Forelimb muscle (tissue), 1 donor: ENCODE measurements at places on chromosomes 3 and 15.

GRCh38 chr3:106338582-106339214 lies 469.9 kb upstream of the CBLB start:
- DNase-seq, result no peak

DNA sequence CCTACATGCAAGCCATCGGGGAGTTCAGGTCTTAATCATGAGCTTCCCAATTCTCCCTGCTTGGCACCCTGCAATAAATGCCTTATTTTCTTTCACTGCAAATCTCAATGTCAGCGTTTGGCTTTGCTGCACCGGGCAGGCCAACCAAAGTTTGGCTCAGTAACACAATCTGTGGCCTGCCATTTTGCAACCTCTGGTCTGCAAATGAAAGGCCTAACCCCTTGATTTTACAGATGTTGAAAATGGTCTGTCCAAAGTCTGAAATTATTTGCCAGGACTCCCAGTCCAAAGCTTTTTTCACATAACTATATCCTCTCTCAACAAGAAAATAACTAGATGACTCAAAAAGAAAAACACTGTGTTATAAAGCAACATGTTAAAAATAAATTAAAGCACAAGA lies 34.0 kb upstream of the LEKR1 start:
- DNase-seq, result no peak

DNA sequence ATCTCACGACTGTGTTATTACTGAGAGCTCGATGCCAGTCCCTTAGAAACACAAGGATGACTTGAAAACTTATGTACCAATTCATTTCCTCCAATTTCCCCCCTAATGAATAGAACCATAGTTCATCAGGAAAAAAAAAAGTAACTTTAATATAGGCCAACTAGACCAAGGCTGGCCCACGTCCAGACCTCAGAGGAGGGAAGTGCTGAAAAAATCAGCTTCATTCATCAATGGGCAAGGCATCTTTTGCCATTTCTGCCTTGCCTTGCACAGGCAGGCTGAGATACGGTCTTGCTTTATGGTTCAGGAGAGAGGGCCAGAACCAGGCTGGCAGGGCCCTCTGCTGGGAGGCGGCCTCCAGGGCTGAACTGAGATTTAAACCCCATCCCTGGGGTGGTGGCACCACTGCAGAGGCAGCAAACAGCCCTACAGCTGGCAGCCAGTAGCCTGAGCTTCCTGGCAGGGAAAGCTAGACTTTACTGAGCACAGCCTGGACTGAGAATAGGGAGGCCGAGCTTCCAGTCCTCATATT lies 104.1 kb upstream of the TNFAIP8L3 start:
- DNase-seq, result no peak

DNA sequence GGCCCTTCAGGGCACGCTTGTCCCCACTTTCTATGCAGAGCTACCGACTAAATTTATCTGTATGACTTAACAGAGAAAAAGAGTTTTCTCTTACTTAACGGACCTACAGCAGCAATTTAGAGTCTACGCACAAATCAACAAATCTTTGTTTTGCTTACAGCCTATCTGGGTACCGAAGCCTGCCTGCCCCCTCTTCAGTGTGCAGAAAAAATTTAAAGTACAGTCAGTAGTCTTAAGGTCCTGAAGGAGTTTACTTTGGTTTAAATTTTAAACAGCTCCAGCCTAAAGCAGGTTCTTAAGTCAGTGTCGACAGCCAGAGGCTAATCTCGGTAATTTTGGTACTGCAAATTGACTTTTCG lies 570 bp downstream of the SACM1L start:
- no peak for DNase-seq

DNA sequence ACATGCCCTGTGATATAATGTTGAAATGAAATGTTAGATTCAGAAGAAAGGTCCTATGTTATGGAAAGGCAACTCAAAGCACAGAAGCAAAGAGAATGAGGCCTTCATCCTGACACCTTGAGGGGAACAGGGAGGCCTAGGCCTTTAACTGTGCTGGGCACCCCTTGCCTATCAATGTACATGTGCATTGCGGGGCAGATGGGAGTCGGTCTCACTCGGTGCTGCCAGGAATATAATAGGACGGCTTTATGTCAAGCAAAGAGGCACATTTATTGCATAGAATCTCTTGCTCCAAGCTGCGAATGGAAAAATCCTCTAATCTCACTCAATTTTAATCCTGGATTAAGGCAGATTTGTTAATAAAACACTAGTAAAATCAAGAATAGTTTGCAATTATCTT lies 301.0 kb upstream of the SOX14 start:
- no peak for DNase-seq

- DNase-seq, result no peak
Measured at GRCh38 chr3:88090681-88091080, 31.6 kb downstream of the ZNF654 start.

GRCh38 chr3:15399970-15400369 lies 27.4 kb downstream of the METTL6 start:
- DNase-seq, result no peak

DNA sequence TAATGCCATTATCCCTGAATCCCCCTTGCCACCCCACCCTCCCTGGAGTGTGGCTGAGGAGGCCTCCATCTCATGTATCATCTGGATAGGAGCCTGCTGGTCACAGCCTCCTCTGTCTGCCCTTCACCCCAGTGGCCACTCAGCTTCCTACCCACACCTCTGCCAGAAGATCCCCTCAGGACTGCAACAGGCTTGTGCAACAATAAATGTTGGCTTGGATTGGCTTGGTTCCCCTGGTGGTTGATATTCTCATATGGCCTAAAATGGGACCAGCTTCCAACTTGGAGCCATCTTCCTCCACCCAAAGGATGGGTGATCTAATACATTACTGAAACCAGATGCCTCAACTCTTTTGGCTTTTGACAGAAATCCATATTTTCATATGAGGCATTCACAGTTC lies 34.9 kb downstream of the VIPR1 start:
- DNase-seq, result no peak

DNA sequence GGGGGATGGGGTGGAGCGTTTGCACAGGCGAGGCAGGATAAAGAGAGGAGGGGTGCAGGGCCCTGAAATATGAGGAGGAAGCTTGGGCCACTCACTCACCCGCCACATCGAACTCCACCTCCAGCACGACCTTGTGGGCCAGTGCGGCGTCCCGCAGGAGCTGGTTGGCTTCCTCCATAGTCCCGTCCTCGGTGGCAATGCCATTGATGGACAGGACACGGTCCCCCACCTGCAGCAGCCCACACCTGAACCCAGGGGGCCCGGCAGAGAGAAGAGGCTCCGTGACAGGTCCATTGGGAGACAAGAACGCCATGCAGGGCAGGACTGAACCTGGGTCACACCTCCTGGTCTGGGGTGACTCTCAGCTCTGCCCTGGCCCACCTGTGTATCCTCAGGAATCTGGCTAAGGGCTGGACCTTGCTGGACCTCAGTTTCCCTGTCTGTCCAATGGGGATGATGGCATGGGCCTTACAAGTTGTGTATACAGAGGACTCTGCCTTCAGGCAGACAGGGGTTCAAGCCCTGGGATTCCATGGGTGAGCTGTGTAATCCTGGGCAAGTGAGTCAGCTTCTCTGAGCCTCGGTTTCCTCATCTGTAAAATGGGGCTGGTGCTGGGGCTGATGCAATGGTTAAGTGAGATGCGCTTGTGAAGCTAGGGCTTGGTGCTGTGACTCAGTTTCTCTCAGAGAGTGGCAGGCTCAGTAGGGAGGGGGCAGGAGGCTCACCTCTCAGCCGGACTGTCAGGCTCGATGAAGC lies 26.4 kb downstream of the GRIP2 start:
- no peak for DNase-seq

- no peak for DNase-seq
Measured at GRCh38 chr3:156217674-156218352, 97.4 kb downstream of the KCNAB1 start.

DNA sequence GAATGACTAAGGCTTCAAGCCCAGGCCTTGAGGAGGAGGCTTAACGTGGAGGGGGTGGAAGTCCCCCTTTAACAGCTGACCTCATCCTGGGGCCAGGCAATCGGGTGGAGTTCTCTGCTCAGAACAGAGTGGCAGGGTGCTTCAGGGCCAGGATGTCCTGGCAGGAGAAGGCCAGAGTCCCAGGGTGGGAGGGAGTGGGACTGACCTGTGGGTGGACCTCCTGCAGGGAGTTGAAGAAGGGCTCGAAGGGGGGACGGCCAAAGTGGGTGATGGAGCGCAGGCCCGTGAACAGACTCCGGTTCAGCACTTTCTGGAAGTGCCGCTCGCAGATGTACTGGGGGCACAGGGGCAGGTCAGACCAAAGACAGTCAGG lies 19.6 kb downstream of the DUOX2 start:
- DNase-seq, result no peak

DNA sequence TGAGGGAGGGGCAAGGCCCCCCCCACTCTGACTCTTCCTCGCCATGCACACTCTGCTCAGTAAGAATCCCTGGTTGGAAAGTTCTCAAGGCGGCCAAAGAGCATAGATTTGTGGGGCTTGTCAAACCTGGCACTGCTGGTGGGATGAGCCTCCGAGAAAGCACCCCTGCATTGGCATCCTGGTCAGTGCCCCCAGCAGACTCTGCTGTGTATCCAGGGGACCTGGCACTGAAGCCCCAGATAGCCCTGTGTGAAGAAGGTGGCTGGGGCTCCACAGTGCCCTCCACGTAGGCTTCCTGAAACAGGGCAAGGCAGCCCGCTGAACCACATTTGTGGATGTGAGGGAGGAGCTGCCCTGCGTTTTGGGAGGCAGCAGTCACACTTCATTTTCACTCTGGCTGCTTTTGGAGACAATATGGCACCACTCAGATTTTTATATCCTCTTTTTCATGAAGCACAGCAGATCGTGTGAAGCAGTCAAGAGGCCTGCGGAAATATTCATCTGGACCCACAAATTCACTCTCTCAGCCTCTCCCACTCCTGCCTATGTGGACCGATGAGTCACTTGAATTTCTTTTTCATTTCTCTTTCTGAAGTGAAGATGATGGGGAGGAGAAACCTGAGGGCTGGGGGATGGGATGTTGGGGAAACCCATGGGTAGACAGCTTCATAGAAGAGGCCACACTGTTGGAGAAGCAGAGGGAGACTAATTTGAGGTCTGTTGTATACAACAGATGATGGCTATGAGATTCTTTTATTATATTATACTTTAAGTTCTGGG lies 88.7 kb upstream of the BCL6 start:
- DNase-seq, result no peak

DNA sequence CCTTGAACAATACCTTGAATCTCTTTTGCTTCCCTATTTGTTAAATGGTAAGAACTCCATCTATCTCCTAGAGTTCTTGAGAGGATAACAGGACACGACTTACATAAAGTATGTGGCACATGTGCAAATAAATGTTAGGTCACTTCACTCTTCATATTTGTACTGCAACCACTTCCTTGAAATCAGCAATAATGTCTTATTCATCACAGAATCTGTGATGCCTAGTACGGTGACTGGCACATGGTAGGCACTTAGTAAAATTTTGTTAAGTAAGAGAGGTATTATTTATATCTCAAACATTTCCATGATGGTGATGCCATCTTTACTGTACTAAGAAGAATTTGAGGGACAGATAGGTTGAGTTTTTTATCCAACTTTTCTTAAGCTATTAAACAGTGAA lies 14.3 kb downstream of the CD47 start:
- DNase-seq, result no peak

DNA sequence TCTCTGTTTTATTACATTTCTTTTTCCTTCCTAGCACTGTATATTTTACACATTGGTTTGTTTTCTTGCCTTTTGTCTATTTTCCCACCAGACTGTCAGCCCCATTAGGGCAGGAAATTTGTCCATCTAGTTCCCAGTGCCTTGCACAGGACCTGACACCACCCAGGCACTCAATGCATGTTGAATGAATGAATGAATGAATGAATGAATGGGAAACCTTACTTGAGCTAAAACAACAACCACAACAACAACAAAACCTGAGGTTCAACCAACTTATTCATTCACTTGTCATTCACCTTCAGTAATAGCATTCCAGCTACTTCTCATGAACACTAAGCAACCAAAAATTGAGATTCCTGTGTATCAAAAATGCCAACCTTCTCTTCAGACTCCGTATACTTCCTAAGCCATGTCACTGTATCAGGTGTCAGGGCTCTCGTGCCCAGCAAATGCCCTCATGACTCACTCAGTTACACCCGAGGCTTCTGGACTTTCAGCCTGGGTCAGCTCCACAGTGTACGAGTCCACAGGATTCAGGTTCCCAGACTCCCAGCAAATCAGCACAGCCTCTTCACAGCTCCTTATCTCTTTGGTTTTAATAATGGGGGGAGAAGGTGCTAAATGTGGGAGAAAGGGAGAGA lies 37.3 kb downstream of the FSD2 start:
- DNase-seq, result no peak

DNA sequence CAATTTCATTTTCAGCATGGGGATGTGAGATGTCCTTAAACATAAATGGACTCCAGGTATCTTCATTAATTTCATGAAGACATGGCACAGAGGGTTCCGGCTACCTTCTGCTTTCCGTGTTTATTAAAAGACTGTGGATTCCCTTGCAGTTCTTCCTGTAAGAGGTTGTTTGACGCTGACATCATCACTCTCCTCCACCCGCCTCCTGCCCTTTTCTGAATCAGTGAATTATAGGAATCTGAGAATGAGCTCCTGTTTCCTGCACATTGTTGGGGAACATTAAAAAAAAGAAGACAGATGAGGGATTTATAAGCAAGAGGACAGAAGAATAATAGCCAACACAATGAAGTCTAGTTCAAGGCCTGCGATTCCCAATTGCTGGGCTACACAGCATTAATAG lies 191.3 kb downstream of the LPP start:
- no peak for DNase-seq

GRCh38 chr15:44099671-44100070 lies 95.4 kb downstream of the FRMD5 start:
- DNase-seq, result no peak

- DNase-seq, result no peak
Measured at GRCh38 chr3:114057011-114057347, 442 bp downstream of the QTRT2 start.

GRCh38 chr3:21718943-21719591 lies 31.9 kb downstream of the ZNF385D start:
- DNase-seq, result no peak

DNA sequence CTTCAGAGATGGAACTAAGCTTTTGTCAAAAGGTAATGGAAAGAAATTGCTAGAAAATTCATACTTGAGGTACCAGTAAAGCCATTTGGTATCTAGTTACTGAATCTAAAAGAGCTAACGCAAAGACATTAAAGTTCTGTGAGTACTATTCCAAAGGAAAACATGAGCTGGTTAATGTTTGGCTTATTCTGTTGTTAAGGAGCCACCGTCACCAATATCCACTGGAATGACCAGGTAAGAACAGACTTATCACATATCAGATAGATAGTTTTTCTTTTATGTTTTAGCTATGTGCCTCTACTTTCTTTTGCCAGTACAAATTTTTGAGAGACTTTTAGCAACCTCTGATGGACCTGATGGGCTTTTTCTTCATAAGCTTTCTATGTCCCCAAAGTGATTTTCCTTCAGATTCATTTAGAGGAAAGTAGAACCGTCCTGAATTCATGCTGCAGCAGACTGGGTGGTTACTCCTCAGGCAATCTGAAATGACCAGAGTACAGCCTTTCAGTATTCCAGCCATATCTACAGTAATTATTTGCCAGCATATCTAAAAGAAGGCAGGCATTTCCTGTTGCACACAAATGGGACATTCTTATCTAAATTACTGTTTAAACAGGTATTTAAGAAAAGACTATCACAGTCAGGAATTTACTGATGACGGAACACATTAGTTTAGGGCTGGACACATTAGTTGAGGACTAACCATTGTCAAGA lies 274.1 kb downstream of the MECOM start:
- no peak for DNase-seq
